HTR-8/SVneo (cell line): ENCODE measurements at places on chromosomes 16 and 17.
A peak's percentile ranks its signal among the peaks of the same experiment; 100 is the strongest.

DNA sequence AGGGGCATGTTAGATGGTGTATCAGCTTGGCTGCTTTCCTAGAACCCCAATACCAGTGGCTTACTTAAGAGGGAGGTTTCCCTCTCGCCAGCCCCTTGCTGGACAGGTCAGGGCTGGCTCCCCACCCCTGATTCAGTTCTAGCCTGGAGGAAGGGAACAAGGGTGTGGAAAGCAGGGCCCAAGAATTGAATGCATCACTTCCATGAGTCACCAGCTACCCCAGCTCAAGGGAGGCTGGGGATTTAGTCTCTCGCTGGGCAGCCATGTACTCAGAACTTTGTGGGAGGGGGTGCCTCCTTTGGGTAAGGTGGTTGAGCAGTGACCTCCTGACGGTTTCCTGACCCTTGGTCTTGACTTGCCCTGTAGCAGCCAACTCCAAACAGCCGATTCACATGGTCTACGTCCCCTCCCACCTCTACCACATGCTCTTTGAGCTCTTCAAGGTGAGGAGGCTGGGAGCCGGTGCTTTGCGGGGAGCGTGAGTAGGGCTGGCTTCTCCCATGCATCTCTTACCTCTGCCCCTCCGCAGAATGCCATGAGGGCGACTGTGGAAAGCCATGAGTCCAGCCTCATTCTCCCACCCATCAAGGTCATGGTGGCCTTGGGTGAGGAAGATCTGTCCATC, 12.8 kb downstream of the PDK2 start:
- DNase-seq: no peak

GRCh38 chr16:56019274-56019673, 144.1 kb upstream of the CES5A start:
- no peak for DNase-seq

DNA sequence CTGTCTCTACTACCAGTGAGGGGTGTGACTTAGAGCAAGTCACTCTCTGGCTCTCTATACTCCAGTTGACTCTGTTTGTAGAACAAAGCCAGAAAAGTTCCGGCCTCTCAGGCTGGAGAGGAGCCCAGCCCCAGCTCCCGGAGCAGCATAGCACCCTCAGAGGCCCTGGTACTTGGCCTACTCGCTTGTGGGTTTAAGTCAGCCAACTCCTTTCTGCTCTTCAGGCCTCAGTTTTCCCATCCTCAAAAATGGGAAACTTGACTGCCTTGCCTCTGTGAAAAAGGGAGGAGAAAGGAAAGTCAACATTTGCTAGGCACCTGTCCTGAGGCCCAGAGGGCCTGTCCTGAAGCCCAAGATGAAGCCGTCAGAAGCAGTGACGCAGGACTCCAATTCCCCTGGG, 1.1 kb downstream of the CHST6 start:
- DNase-seq: no peak

- no peak for DNase-seq
Observed at GRCh38 chr17:57388131-57388725, 131.9 kb downstream of the MSI2 start.

- DNase-seq: peak; percentile 75
Observed at GRCh38 chr17:27294689-27295630, 1.0 kb downstream of the WSB1 start.

- DNase-seq: no peak
Observed at GRCh38 chr17:77607606-77608005, 350.9 kb upstream of the TNRC6C start.

- DNase-seq: peak; percentile 96
Observed at GRCh38 chr17:67366193-67367157, at the start of gene PSMD12. Gene PSMD12 (minus strand): TSS chr17:67366577. CDS start chr17:67366519, 58 bp downstream.

DNA sequence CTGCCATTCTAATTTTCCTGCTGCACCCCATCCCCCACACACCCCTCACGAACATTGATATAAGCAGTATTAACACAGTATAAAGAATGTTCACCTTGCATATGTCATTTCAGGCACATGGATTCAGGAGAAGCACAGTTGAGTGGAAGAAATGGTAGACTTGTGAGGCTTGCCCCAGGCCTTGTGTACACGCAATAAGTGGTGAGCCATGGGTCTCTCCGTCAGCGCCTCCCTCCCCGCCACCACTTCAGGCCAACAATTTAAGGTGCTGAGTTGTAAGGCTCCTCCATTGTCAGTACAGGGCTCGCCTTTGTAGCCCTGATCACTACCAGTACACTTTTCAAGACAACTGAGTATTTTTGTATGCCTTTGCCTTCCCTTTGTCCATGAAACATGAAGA, 12.2 kb upstream of the CLEC18C start:
- no peak for DNase-seq

GRCh38 chr17:78103311-78103710, 25.2 kb downstream of the TMC6 start:
- DNase-seq: no peak

DNA sequence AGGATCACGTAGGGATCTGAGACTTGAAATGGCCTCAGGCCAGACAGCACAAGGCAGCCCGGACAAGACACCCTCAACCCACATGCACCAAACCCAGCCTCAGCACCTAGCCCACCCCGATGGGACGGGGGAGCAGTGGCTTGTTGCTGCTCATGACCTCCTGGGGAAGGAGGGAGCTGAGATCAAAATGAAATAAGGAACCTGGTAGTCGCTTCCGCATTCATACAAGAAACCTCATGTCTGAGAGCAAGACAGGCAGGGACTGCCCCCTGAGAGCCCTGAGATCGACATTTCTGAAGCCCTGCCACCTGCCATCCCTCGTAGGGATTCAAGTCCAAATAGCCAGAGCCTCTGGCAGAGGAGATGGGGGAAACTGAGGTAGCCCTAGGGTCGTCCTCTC, 5.7 kb upstream of the CEP131 start:
- no peak for DNase-seq

DNA sequence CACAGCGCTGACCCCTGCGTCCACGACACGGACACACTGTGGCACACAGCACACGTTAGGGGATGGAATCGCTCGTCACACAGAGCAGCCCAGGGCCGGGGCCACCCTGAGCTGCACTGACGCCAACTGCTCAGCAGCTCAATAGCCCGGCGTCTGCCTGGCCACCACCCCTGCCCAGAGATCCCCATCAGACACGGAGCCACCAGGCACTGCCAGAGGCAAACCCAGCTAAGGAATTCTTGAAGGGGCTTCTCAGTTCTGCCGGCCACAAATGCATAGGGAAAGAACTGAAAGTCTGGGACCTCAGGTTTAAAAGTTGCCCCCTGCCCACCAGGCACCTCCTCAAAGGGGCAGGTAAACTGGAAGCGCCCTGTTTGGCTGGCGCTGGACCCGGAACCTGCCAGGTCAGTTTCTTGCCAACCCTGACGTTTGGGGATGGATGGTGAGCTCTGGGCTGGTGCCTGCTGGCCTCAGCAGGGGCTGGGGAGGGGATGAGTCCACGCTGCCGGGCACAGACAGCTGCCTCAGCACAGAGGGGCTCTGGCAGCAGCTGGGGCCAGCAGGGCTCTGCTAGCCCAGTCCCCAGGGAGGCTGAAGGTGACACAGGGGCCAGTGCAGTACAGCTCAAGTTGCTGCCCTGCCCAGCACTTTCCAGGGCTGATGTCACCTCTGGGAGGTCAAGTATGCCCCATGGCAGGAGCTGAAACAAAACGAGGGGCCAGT, 33.2 kb downstream of the TIMM22 start:
- no peak for DNase-seq

GRCh38 chr16:56675685-56676210, 6.1 kb downstream of the MT1H start:
- DNase-seq: no peak

GRCh38 chr17:47279062-47279801, 25.6 kb downstream of the ITGB3 start:
- DNase-seq: peak; percentile 87

DNA sequence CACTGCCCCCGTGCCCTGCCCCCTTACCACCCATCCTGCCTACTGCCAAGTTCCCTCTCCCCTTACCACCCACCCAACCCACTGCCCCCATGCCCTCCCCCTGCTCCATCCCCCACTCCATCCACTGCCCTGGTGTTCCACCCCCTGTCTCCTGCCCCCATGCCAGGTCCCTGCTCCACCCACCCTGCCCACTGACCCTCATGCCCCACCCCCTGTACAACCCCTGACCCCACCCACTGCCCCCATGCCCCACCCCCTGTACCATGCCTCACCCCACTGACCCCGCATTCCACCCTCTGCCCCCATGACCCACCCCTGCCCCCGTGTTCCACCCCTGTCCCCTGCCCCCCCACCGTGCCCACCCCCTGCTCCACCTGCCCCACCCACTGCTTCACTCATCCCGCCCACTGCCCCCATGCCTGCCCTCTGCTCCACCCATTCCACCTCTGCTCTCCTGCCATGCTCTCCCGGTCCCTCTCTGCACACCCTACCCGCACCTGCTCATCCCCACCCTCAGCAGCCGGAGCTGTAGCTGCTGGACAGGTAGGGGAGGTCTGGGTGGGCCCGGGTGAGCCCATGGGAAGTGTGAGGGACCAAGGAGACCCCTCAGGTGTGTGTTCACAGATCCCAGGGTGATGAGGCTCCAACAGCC, 7.4 kb upstream of the FN3KRP start:
- DNase-seq: no peak

DNA sequence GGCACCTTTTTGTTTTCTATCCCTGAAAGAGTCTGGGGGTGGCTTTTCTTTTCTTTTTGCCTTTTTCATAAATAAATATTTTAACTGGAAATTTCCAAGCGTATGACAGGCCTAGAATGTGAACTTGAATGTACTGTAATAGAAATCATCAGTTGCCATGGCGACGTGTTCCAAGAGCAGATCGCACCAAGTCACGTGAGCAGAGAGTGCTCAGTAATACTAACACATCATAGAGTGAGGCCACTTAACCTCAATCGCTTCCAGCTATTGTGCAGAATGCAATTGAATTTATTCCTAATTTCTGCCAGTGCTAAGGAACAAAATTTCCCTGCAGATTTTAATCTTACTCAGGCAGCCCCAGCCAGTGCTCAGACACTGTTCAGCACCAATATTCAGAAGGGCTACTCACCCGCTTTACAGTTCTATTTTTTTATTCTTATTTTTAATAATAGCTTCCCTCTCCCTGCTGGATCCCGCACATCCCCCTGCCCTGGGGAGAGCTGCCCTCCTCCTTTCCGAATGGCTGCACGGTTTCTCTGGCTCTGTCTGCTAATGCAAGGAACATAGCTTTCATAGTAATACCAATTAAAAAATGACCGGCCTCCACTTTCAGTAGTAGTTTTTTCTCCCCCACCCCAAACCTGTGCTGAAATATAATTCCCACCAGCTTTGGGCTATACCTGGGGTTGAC, 26.2 kb upstream of the PMFBP1 start:
- no peak for DNase-seq

DNA sequence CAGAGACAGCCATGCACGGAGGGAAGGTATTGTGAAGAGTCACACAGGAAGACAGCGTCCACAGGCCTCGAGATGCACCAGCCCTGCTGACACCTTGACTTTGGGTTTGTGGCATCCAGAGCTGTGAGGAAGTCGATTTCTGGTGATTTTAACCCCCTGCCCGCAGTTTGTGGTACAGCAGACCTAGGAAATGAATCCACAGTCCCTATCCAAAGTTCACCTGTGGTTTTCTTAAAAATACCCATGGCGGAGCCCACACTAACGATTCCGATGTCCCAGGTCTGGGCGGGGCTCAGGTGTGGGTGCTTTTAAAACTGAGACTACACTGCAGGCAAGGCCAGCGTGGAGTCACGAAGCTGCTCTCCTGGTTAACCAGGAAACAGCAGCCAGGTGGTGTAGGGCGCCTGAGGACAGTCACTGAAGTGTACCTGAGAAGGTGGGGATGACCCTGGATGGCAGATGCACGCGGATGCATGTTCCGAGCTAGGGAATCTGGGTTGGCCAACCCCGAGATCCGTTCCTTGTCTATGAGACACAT, 14.4 kb upstream of the MEAK7 start:
- DNase-seq: no peak

- no peak for DNase-seq
Observed at GRCh38 chr16:78509965-78510364, 410.5 kb downstream of the WWOX start.

DNA sequence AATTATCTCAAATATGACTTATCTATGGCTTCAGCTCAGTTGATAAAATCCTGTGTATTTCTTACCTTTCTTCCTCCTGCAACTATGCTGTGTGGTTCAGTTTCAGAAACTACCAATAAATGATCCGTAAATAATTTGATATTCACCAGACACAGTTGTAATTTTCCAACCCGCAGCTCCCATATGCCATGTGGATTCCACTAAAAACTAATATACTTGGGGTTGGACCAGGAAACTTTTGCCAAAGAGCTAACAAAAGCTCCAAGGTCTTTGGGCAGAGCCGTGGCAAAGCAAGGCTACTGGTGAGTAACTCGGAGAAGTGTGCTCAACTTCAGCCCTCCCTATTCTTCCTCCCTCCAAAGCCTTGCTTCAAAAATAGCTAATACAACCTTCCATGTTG, 2.3 kb upstream of the CHST6 start:
- no peak for DNase-seq

- DNase-seq: no peak
Observed at GRCh38 chr16:66289051-66289680, 77.3 kb upstream of the CDH5 start.

DNA sequence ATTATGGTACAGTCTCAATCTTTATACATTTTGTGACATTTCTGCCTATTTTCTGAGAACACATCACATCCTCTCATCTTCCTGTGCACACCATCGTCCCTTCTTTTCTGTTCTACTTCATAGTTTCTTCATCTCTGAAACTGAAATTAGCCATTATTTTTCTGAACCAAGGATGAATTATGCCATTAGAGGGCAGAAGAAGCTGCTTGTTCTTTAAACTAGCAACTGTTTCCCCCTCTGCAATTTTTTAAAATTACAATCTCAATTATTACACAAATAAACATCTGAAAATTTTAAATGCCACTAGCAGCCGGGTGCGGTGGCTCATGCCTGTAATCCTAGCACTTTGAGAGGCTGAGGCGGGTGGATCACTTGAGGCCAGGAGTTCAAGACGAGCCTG, 41.3 kb downstream of the RBBP6 start:
- peak; percentile 29 for DNase-seq

DNA sequence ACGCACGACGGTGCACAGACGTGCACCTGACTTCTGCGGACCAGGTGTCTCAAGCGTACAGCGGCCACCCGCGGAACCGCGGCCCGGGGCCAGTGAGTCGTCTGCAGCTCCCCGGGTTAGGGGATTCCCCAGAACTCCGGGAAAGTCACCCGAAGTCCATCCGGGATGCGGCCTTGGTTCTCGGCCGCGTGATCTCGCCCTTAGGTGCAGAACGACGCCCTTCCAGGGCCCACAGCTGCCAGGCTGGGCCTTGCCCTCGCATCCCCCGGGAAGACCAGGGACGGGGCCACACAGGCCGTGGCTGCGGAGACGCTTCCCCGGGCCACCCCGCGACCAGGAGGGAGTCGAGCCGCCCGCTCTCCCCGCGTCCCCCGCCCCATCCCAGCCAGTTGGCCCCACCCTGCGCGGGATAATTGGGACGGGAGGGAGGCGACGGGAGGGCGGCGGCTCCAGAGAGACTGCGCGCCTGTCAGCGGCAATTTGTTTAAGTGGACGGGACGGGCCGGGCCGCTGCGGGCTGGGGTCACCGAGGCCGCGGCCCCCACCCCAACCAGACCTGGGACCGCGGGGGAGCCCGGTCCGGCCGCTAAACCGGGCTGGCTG, 3.6 kb upstream of the TBX2 start:
- no peak for DNase-seq
